Stimulated activated CD4-positive, alpha-beta T cell treated with anti-CD3 and anti-CD28 coated beads, Interleukin-1b, Interleukin-23, amount 100 ng/mL, for 1 hour (primary cell): ENCODE measurements at places on chromosomes 12 and 14.

- no peak for DNase-seq
Observed at GRCh38 chr12:42338280-42338679, 12.3 kb downstream of the PPHLN1 start.

- no peak for DNase-seq
Observed at GRCh38 chr14:60003991-60004390, 84.0 kb downstream of the LRRC9 start.

GRCh38 chr12:93571925-93572711 lies at the start of gene SOCS2:
TSS of gene SOCS2 (plus strand) at chr12:93572675. CDS start at chr12:93572898, 223 bp downstream.
- no peak for DNase-seq

GRCh38 chr12:24562771-24563431 lies 386.0 kb downstream of the BCAT1 start:
- no peak for DNase-seq

DNA sequence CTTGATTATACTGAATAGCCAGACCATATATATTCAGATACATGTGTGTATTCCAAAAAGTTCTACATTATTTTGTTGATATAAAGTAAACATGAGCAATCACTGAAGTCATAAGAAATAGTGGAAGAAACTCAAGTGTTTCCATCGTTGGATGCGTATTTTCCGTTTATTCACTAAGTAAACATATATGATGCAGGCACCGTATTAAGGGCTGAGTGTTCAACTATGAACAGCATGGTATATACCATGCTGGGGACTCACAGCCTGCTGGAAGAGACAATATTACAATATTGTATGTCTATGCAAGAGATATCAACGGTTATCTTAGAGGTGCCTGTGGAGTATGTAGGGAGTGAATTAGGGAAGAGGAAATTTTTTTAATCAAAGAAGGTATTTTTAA lies 1.2 kb downstream of the PYROXD1 start:
- DNase-seq: no peak

- DNase-seq: no peak
Observed at GRCh38 chr14:29892327-29892726, 35.3 kb downstream of the PRKD1 start.

GRCh38 chr12:121578230-121579189 lies 2.3 kb downstream of the KDM2B start:
- no peak for DNase-seq

GRCh38 chr12:89690925-89691324 lies 17.7 kb downstream of the ATP2B1 start:
- no peak for DNase-seq

DNA sequence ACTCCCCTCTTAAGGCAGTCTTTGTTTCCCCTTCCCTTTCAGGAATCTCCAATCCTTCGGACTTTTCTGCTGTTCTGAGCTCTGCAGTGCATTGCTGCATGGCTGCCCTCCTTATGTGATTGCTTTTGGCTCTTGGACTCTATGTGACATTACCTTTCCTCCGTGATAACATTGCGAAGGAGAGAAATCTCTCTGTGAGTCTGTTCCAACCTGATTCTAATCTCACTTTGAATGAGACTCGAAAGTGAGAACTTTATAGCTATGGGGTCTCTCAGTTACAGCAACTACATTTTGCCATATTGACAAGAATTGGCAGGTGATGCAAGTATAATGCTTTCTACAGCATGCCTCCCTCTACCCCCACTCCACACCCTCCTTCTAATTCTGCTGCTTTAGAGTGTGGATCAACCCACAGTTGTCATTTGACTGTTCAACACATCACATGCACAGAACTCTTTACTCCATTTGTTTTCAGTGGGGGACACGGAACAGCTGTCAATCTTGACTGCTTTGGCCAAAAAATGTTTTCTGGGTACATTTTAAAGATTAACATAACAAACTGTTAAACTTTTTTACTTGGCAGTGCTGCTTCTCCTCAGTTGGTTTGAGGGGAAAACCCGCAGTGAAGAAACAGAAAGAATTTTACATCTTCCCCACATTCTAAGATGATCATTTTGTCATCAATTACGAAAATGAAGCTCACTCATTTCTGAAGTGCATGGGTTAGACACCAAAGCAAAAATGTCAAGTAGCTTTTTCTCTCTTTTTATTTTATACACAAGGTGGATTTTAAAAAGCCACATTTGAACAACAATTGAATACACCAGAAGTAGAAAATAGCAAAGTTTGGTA lies 125.5 kb upstream of the RMST start:
- DNase-seq: no peak

DNA sequence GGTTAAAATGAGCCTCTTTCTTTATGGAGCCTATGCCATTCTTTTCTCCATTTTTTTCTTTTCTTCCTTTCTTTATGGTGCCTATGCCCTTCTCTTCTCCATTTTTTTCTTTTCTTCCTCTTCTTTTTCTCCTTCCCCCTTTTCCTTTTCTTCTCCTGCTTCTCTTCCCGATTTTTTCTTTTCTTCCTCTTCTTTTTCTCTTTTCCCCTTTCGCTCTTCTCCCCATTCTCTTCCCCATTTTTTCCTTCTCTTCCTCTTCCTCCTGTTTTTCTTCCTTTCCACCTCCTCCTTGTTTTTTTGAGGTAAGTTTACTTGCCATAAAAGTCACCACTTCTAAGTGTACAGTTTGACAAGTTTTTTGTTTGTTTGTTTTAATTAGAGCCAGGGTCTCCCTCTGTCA lies 50.1 kb downstream of the KIAA0586 start:
- DNase-seq: no peak

GRCh38 chr12:116483959-116484750 lies 75.0 kb upstream of the MAP1LC3B2 start:
- DNase-seq: no peak

- DNase-seq: no peak
Observed at GRCh38 chr12:112843287-112843686, 51.7 kb downstream of the RPH3A start.

GRCh38 chr12:56462565-56462964 lies 5.8 kb upstream of the SPRYD4 start:
- DNase-seq: no peak

DNA sequence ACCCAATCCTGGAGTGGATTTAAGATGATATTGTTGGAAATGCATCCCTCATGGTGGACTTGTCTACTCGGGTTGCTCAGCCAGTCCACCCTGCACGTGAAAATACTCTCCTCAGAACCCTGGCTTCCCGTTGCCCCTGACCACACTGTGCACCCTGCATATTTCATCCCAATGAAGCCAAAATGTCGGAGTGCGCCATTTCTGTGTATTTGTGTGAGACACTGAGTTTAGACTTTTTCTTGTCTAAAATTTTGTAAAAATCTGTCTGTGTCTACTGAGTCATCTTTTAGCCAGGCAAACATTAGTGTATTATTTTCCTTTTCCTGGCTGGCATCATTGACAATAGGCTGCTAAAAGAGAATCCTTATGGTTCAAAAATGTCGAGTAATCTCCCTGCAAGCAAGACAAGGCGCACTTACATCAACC lies 485 bp upstream of the PNMA1 start:
- DNase-seq: no peak

GRCh38 chr14:76405627-76406026 lies 29.7 kb downstream of the ESRRB start:
- no peak for DNase-seq

DNA sequence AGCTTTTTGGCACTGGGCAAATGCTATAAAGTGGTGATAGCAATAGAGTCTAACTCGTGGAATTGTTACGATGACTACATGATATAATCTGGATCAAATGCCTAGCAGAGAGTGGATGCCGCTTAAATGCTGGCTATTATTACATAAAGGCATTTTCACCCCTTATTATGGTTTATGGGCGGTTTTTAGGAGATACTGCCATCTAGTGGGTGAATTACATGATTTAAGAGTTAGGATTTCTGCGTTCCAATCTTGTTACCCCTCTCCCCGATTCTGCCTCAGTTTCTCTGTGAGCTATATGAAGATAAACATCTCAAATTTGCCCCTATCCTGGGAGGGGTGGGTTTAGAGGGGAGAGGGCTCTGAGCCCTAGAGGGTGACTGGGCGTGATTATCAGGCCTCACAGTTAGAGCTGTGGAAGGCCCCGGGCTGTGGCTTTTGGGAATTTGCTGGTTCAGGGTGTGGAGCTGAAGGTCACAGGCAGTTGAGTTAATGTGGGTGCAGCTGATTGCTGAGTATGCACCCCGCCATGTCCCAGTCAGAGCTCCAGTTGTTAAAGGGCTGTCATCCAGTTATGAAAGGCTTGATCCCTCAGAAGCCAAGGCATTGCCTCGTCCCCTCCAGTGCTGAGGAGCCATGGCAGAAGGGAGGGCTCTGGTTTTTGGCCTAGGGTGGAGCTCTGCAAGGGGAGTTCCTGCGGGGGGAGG lies 14.4 kb downstream of the CLSTN3 start:
- DNase-seq: no peak

GRCh38 chr12:64714551-64714968 lies 44.6 kb downstream of the GNS start:
- DNase-seq: no peak

DNA sequence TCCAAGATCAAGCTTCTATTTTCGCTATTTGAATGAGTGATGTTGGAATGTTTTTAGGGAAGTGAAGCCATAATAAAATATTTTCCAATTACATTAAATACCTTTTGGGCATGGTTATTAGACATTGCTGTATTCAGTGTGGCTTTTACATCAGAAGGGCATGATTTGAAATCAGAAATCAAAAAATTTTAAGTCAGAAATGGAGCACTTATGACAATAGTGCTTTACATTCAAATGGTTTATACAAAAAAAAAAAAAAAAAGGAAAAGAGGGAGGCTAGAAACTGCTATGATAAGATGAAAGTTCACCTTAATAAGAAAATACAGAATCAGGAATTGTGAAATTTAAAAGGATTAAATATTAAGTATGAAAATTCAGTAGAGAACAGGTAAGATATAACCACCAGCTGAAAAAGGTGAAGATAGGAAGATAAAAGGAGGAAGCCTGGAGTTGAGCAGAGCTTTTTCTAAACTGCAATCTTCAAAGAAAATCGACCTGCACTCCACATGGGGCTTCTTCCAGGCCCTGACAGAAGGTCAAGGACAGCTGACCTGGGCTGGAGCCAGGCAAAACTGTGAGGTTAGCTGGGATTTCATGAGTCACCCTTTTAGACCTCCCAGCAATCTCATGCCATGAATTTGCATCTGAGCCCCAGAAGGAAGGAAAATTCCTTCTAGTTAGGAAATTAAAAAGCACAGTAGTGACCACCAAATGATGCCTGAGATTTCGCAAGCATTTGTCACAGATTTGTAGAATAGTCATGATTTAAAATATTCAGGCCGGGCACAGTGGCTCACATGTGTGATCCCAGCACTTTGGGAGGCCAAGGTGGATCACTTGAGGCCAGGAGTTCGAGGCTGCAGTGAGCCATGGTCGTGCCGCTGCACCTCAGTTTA lies 23.4 kb upstream of the BMP4 start:
- DNase-seq: no peak

DNA sequence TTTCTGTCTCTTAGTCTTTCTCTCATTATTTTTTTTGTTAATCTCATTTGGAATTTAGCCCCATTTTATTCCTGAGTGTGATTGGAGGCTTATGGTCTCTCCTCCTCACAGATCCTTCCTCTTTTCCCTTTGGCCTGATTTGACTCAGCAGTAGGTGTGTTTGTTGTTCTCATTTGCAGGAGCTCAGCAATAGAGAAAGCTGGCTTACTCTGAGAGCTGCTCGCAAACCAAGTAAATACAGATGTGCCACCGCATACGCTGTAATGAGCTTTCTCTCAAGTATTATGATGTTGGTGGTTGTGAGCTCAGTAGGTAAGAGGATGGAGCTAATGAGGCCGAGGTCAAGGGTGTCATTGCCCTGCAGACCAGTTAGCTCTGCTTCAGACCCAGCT lies 206.5 kb downstream of the ETV6 start:
- no peak for DNase-seq

DNA sequence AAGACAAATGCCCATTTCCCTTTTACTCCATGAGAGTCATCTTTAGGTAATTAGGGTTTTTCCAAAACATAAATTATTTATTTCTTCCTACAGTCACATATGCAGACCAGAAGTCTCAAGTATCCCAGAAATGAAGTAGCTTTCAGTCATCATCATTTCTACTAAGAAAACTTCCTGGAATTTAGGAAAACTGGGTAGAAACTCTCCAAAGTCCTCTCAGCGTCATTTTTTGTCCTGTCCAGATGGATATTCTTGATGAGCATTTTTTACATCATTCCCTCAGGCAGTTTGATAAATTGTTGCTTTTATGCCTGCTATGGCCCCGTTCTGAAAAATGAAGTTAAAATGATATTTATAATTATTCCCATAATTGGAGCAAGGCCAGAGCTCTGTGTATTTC lies 93.9 kb upstream of the DCN start:
- DNase-seq: no peak

DNA sequence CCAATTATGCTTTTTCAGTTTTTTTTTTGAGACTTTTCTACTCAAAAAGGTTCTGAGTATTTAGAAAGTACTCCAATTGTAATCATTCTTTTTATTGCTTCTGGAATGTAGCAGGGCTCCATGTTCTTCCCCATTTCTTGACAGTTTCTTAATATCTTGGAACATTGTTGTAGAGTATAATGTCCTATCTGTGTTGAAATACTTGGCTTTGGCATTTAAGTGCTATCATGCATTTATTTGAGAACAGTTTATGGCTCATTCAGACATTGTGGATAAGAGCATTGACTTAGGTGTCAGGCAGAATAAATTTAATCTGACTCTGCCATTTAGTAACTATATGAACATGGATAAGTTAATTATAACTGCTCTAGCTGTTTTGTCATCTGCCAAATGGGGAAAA lies 28.3 kb downstream of the ADIPOR2 start:
- no peak for DNase-seq

- DNase-seq: no peak
Observed at GRCh38 chr12:92156139-92156538, 10.5 kb upstream of the BTG1 start.

- no peak for DNase-seq
Observed at GRCh38 chr14:62778852-62779251, 266.4 kb downstream of the KCNH5 start.

DNA sequence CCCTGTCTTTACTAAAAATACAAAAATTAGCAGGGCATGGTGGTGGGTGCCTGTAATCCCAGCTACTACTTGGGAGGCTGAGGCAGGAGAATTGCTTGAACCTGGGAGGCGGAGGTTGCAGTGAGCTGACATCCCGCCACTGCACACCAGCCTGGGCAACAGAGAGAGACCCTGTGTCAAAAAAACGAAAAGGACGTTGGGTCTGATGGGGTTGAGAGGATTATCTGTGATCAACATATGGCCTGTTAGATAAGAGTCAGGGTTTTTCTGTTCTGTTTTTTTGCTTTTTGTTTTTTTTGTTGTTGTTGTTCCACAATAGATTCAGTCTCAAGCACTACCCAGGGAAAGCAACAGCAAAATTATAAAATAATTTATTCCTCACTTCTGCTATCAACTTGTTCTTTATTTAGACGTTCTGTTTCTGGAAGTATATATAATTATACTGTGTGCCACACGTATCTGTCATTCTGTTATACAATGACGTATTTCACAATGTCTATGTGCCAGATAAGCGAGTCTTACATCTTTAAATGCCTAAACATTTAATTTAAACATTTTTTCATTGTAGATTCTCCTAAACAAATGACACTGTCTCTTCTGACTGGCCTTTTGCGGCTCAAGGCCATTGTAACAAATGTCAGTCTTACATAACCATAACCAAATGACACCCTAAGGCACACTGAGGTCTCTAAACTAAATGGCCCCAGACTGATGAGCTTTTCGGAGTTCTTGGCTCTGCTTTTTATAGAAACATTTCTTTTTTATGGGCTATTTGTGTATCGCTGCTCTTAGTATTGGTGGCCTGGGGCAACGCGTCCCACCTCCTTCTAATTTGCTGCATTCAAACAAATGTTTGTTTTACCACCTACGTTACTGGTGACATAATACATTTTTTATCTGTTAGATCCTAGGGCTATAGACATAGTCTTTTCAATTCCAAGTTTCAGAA lies 7.2 kb upstream of the P2RX4 start:
- DNase-seq: no peak
